D341Med (cell line): ENCODE measurements at places on chromosomes 11 and 22.
A peak's percentile ranks its signal among the peaks of the same experiment; 100 is the strongest.

GRCh38 chr11:16204261-16204660, 152.1 kb downstream of the SOX6 start:
- no peak for DNase-seq

DNA sequence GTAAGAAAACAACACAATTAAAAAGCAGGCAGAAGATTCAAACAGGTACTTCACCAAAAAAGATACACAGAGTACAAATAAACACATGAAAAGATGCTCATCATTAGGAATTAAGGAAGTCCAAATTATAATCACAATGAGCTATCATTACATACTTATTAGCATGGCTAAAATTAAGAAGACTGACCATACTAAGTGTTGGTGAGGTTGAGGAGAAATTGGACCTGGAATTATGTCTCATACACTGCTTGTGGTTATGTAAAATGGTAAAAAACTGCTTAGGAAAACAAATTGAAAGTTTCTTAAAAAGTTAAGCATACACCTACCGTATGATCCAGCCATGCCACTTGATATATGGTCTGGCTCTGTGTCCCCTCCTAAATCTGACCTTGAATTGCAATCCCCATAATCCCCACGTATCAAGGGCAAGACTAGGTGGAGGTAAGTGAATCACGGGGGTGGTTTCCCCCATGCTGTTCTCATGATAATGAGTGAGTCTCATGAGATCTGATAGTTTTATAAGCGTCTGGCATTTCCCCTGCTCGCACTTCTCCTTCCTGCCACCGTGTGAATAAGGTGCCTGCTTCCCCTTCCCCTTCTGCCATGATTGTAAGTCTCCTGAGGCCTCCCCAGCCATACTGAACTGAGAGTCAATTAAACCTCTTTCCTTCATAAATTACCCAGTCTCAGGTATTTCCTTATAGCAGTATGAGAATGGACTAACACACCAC, 4.8 kb downstream of the SAAL1 start:
- no peak for DNase-seq

- DNase-seq = no peak
Observed at GRCh38 chr22:48222742-48223487, 1460.5 kb downstream of the TBC1D22A start.

DNA sequence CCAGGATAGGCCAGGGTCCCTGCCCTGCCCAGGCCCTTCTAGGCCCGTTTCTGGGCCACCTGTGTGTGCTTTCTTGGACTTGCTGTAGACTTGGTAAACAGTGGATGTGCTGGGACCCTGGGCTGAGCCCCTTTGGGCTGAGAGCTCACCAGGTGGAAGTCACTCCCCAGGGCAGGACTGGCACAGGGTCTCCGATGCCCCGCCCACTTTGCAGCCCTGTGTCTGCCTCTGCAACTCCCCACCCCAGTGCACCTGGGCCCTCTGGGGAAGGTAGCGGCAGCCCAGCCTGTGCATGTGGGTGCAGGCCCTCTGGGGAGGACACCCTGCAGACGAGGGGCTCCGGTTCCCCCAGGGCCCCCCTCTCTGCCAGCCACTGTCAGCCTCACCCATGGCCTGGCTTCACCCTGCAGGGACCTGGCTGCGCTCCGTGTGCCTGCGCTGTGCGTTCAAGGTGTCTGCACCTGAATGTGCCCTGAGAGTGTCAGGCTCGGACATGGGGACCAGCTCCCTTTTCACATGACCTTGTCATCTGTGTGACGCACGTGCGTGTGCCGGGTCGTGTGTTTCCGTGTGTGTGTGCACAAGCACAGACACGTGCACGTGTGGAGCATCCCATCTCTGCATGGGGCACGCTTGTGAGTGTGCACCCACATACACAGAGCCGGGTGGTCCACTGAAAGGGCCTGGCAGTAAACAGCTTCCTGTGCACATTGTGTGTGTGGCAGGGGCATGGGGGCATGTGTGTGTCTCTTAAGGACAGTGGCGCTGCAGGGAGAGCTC, 118.5 kb downstream of the KCNQ1OT1 start:
- DNase-seq = no peak

- DNase-seq = peak; percentile 58
Observed at GRCh38 chr11:14907411-14908213, 15.6 kb upstream of the CYP2R1 start.

DNA sequence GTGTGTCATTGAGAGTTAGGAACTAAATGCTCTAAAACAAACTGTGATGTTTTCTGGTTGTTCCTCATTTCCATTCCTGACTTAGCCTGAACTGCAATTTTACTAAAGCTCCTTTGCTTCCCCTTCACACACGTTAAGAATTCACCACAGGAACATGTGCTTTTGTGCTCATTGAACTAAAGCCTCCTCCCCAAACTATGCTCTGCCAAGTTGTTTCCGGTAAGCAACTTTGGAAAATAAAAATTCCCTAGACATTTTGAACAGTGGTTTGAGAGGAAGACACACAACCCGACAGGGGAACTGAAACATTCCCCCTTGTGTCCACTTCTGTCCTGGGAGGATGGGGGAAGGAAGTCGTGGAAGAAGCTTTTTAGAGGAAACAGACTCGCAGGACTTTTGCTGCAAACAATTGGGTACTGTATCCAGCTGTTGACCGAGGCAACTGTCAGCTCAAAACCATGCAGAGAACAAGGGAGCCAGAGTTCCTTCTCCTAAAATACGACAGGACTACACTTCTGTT, 66.9 kb downstream of the GAB2 start:
- DNase-seq = no peak

DNA sequence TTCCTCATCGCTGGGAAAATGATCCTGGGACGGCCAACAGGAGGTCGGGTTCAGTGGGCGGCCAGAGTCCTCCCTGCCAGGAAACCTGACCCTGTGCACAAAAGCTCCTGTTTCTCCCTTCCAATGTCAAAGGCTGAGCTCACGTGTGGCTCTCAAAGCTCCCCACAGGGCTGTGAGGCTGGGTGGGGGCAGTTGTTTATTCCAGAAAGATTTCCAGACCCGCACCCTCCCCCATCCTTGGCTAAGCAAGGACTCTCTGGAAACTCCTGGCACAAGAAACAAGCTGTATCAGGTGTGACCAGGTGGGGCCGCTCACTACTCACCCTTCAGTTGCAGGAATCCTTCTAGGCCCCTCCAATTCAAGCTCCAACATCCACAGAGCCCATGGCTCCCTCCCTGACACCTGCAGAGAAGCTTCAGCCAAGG, 131.9 kb downstream of the SHANK2 start:
- DNase-seq = no peak

DNA sequence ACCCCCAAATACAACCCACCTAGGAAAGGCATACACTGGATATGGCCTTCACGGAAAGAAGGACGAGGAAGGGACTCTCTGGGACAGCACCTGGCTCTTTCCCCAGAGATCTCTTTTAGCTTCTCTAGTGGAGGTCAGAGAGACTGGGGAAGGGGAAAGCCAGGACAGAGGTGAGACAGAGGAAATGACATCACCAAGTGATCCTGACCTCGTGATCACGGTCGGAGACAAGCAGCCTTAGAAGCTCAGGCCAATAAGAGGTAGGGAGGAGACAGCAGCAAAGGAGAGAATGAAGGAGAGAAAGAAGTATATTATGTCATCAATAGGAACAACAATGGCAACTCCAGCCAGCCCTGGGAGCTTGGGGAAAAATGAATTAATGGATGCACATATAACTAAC, 15.4 kb upstream of the TMPRSS13 start:
- no peak for DNase-seq

DNA sequence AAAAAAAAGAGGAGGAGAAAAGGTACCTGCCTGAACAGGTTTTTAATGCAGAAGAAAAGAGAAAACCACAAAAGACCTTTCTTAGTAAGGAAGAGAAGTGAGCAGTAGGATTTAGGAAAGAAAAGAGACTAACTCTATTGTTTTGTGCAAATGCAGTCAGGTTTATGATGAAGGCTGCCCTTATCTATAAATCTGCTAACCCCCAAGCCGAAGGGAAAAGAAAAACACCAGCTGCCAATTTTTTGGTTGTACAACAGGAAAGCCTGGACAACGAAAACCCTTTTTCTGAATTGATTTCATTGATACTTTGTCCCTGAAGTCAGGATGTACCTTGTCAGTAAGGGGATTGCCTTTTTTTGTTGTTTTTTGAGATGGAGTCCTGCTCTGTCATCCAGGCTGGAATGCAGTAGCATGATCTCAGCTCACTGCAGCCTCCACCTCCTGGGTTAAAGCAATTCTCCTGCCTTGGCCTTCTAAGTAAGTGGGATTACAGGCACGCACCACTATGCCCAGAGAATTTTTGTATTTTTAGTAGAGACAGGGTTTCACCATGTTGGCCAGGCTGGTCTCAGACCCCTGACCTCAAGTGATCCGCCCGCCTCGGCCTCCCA, 21.2 kb downstream of the POLD4 start:
- no peak for DNase-seq

DNA sequence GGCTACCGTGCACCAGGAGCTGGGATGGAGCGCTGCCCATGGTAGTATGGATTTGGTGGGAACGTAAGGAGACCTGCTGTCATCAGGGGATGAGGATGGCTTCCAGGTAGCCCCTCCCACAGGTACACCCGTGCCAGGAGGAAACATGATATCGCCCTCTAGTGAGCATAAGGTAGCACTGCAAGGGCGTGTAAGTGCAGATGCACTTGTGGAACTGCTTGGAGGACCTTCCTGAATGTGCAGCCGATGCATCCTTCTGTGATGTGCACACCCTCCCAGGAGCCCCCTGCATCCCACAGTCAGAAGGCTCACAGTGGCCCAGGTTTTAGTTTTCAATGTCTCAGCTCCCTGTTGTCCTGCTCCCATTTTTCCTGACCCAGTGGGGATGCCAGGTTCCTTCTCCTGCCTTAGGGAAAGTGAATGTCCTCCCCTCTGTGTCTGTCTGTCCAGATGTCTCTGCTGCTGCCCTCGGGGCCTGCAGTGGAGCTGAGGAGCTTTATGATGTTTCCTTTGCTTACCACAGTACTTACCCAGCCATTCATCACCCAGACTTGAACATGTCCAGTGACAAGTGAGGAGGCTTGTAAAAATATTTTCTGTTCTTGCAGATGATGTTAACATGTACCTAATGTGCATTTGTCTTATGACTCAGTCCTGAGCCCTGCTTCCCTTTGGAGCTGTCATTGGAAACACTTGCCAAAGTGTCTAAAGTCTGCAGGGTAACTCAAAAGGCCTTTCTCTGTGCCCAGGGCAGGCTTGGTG, 49.2 kb downstream of the DBX1 start:
- peak; percentile 75 for DNase-seq
